NCI-H524 treated with DMSO at 0.1 percent for 48 hours (cell line): ENCODE measurements at places on chromosomes 13 and 19.

GRCh38 chr13:84574851-84575250 is 692.6 kb upstream of the SLITRK1 start:
- no peak for DNase-seq

DNA sequence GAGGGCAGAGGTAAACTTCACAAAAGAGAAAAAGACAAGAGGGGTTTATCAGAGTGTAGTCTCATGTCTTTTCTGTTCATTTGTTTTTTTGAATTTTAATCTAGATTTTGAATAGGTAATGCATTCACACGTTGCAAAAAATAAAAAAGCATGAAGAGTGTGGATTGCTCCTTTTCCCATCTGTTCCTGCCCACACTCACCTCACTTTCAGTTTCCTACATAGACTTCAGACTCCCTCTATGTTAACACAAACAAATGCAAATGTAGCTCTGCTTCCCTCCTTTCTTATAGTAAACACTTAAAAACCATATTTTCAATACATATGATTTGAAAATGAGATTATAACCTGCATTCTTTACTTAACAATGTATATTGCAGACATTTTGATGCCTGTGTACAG is 20.3 kb downstream of the TNFSF13B start:
- DNase-seq: no peak

- no peak for DNase-seq
Observed at GRCh38 chr13:48158915-48159314, 64.0 kb upstream of the MED4 start.

DNA sequence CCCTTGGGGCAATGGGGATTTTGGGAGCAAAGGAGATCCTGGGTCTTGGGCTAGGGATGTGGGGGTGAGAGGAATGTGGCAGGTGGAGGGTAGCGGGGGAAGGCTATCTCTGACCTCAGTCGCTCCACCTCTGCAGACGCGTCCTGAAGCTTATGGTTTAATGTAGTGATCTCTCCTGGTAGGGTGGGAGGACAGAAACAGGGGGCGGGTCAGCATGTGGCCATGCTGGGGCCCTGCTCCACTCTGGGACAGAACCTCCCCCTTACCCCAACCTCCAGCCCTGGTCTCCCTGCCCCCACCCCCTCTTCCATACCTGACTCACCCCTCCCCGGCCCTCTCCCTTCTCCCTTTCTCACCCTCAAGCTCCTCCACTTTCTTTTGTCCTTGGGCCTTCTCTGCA is 1.4 kb downstream of the BST2 start:
- DNase-seq: no peak

GRCh38 chr19:50893047-50893736 is 18.0 kb downstream of the KLK4 start:
- DNase-seq: no peak
